Activated CD4-positive, alpha-beta T cell treated with anti-CD3 and anti-CD28 coated beads, Interleukin-2, amount 50 U/mL, for 48 hours (primary cell): ENCODE measurements at places on chromosomes 2 and 18.

DNA sequence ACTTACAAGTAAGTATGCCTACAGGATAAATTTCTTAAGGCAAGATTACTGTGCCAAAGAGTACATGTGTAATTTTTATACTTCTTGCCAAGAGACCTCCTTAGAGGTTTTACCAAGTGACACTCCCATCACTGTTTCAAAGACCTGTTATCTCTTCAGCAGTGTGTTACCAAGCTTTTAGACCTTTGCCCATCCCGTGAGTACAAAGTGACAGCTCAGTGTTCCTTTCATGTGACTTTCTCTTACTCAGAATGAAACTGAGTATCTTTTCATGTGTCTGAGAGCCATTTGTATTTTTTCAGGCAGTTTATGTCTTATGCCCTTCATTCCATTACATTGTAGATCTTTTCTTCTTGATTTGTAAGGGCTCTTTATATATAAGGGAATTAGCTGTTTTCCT lies 287.5 kb upstream of the SALL3 start:
- no peak for DNase-seq

DNA sequence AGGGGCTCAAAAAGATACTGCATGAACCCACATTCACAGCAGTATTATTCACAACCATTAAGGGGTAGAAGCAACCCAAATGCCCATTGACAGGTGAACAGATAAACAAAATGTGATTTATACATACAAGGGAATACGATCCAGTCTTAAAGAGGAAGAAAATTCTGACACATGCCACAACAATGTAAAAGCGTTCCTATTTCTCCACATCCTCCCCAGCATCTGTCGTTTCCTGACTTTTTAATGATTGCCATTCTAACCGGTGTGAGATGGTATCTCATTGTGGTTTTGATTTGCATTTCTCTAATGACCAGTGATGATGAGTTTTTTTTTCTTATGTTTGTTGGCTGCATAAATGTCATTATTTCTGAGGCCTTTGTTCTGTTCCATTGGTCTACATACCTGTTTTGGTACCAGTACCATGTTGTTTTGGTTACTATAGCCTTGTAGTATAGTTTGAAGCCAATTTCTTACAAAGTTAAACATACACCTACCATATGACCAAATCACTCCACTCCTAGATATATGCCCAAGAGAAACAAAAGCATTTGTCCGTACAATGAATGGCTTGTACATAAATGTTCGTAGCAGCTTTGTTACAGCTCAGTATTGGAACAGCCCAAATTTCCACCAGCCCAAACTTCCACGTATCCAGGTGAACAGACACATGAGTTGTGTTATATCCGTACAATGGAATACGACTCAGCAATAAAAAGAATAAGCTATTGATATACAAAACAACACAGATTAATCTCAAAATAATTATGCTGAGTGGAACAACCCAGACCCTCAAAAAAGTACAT lies 85.1 kb downstream of the TMEM131 start:
- DNase-seq, result no peak

DNA sequence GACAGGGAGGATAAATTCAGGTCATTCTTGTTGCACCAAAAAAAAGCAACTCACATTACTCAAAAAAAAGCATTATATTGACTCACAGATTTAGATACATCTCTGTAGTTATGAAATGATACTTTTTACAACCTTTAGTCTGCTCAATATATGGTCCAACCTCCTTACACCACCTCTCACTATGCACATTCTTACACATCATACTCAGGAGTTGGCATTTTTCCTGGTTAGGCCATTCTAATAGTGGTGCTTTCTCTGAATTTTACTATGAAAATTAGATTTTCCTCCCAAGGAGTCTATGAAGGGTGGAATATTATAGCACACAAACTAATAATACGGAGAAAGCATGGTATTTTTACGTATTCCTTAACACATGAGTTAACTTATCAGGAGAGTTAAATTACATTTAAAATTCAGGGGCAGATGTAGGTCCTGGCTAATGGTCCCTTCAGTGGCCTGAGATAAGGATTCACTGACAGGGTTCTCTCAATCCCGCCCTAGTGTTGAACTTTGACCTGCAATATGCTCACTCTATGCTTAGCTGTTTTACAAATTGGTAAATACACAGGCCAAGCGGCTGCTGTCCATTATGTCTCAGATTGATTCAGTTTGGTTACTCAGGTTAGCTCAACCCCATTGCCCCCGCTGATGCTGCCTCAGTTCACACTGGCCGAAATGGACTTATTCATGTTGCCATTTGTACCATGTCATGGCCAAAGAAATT lies 153.6 kb downstream of the NCKAP5 start:
- no peak for DNase-seq

DNA sequence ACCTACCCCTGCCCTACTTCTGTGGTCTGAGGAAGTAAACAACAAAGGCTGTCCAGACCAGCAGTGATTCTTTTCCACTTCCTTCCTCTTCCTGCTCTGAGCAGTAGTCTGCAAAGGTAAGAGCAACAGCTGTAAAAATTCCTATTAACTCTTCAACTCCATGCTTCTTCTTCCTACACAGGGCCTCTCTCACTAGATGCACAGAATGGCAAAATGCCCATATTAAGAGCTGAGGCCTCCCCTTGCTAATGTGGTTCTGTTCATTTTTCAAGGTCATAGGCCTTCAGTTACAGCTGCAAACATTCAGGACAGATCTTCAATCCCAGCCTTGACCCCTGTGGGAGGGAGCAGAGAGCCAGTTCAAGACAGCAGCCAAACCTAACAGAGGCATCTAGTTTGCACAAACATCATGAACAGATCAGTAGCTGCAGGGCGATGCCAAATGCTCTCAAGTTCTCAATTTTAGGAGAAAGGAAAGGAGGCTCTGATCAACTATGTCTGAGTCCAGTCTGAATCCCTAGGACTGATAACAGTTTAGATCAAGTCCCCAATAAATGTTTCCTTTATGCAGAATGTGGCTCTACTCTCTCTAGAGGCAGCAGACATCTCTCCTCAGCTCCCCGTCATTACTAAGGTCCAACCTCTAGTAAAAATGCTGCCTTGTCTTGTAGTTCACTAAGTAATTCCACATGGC lies 20.9 kb downstream of the SLC40A1 start:
- no peak for DNase-seq

- no peak for DNase-seq
Observed at GRCh38 chr2:30512243-30512886, 65.3 kb downstream of the LCLAT1 start.

DNA sequence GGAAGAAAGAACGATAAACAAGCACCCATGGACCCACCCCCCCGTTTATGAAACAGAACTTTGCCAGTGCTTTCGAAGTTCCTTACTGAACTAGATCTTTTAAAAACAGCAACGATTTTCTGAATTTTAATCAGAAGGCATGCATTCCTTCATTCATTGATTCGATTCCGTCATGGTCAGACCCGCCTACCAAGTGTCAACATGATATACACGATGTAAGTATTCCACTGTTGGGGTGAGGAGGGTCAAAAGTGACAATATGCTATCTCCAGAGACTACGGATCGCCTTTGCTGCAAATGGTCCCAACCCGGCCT lies 316 bp upstream of the FMNL2 start:
- no peak for DNase-seq

DNA sequence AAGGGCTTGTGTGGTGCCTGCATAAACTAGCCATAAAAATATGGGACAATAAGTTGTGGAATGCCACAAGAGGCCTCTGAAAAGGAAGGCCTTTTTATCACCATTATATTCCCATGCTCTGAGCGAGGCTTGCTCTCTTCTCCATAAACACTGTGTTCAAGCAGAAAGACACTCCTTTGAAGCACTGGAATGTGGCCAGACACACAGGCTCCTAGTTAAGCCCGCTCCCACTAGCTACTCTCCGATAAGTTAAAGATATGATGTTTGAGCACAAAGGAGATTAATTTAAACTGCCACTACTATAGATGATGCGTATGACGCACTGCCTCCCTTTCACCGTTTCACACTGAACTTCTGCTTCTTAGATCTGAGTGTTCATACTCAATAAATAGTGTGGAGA lies 188.7 kb upstream of the TWIST2 start:
- no peak for DNase-seq

GRCh38 chr2:183081911-183082310 lies 3.4 kb downstream of the DUSP19 start:
- DNase-seq, result no peak

- no peak for DNase-seq
Observed at GRCh38 chr2:51027968-51028367, 4.0 kb downstream of the NRXN1 start.

- peak; percentile 67 for DNase-seq
Observed at GRCh38 chr2:5365871-5366461, 326.2 kb upstream of the SOX11 start.

DNA sequence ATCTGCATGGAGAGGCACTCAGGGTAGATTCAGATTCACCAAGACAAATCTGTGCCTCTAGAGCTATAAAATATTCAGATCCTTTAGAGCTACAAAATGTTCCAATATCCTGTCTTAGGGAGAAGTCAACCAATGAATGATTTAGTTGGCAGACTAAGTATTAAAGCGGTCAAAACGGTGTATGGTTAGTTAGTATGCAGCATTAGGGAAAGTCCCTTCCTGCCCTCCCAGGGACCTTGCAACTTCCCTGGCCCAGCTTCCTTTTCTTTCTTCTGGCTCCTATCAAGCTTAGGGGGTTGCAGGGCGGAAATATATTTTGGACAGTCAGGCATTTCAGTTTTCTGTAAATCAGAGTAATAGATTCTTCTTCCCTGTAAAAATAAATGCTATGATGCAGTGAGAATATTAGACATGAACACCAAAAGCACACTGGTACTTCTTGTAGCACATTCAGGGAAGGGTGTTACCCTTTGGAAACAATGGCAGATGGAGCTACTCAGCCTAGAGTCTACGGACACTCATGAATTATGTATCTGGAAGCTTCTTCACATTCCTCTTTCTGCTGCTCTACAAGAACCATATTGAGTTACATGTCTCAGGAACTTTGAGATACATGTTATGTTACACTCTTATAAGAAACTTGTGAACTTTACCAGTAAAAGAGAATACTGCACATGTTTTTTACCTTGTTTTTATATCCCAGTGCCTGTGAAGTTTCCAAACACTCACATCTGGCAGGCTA lies 45.7 kb downstream of the CCDC93 start:
- DNase-seq, result no peak

- no peak for DNase-seq
Observed at GRCh38 chr2:70458661-70459060, 95.0 kb downstream of the TGFA start.

DNA sequence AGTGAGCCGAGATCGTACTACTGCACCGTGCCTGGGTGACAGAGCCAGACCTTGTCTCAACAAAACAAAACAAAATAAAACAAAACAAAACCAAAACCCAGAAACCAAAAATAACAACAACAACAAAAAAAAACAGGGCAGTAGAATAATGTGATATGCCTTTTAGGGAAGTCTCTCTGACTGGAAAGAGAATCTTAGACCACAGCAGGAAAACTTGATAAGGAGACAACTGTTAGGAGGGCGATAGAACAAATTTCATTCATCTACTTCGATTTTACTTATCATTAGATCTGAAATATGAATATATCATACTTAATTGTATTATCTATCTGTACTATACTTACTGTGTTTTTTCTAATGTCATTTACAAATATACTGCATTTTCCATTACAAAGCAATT lies 109.0 kb upstream of the CNTNAP5 start:
- no peak for DNase-seq

DNA sequence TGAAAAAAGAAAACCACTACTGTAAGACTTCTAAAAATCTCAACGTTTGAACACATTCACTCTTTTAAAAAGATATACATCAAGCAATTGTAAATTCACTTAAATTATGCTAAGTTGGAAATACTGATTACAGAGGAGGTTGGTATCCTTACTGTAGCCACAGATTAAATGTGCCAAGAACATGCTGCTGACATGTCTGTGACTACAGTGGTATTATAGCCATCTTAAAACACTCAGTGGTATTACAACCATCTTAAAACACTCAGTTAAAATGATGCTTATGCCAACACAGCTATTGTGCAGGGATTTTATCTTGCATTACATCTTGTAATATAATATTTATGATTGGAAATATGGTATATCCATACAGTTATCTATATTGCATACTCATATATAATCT lies 50.0 kb downstream of the TMEM131 start:
- DNase-seq, result no peak

GRCh38 chr2:213703406-213704098 lies 419.3 kb downstream of the SPAG16 start:
- DNase-seq, result no peak

DNA sequence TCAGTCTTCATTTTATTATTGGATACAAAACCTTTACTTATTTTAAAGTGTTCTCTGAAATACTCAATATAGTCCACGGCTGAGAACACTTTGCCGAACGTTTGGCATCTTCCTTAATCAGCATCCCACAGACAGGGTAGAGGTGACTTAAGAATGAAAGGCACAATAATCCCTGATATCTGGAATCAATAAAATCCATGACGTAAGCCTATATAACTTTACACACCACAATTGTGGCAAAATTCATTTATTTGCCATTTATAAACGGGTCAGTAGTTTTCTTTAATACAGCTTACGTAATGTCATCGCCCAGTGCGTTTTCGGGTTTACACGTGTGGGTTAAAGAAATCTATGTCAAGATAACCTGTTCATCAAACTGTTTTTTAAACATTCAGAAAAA lies 1.3 kb downstream of the MGAT4A start:
- DNase-seq, result no peak

GRCh38 chr2:128722489-128722888 lies 403.8 kb upstream of the HS6ST1 start:
- DNase-seq, result no peak

DNA sequence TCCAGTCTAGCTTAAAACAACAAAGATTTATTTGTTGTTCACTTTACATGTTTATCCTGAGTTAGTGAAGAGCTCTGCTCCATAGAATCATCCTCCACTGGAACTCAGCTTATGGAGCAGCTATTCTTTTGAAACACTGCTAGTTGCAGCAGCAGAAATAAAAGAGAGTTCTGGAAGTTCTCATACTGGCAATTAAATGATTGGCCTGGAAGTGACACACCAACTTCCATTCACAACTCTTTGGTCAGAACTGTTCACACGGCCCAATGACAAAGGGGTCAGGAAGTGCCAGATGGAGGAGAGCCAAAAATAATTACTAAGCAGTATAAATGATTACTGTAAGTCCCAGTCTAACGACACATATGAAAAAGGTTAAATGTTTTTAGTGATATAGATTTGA lies 39.1 kb downstream of the FBXO11 start:
- no peak for DNase-seq

DNA sequence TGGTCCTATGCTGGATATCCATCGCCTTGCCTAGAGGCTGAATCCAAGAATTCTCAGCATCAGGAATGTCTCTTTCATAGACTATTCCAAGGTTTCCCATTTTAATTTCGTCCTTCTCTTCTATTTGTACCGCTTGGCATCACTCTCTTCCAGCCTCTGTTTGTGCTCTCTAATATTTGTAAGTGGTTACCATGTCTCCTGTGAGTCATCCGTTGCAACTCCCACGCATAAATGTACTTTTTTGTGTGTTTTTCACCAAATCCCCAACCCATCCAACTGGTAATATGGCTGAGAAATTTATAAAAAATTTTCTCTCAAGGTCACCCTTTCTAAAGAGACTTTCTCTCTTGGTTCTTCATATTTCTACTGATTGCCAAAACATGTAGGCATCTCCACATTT lies 21.8 kb downstream of the COLEC12 start:
- DNase-seq, result no peak
